Spinal cord (tissue), 10 donors: ENCODE measurements at places on chromosomes 13 and 19.

DNA sequence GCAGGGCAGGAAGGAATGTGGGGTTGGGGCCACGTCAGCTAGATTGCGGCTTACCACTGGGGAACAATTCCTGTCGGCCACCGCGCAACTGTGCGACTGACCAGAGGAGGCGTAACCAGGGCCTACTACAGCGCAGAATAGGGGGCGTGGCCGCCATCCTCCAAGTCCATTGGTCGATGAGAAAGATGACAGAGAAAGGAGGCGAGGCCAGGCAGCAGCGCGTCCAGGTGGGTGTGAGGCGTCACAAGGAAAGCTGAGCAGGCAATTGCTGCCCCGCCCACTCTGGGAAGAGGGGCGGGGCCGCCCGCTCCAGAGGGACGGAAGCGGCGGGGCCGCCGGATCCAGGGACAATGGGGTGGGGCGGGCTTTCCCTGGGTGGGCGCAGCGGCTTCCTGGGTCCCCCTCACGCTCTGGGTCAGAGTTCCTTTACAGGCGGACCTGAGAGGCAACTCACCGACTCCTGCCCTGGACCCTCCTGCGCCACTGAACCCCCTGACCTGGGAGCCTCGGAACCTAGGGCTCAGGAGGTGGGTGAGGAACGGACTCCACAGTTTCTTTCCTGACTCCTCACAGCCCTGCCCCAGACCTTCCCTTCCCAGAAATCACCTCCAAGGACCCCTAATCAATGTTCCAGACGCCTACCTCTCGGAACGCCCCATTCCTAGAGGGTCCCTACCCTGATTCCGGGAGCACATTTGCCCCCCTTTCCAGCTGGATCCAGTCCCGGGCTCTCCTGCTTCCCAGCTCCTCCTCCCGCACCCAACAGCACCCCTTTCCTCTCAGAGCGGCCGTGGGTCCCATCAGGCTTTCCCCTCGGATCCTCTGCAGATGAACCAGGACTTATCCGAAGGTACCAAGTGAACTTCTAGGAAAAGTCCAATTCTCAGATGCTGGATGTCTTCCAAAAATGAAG is 101.5 kb upstream of the ZNF492 start:
- peak; percentile 66 for DNase-seq
- H3K4me1 ChIP-seq, result no peaks in the 10 kb centered on the region
- H3K4me3 ChIP-seq, result peak overlapping the region; percentile 2
- no peaks in the 10 kb centered on the region for H3K27me3 ChIP-seq

- H3K27ac ChIP-seq, result no peak overlapping the region
- H3K4me1 ChIP-seq, result no peaks in the 10 kb centered on the region
- H3K4me3 ChIP-seq, result no peak overlapping the region
- DNase-seq, result no peak
- H3K27me3 ChIP-seq, result no peaks in the 10 kb centered on the region
- H3K36me3 ChIP-seq, result no peaks in the 10 kb centered on the region
These were observed 875.0 kb downstream of the SLITRK1 start for GRCh38 chr13:83007226-83007625.

- peaks cover 11% of the 10 kb centered on the region for H3K4me1 ChIP-seq
- peaks cover 4% of the 10 kb centered on the region for H3K36me3 ChIP-seq
- peak; percentile 79 for DNase-seq
- H3K4me3 ChIP-seq, result no peak overlapping the region
- peaks cover 13% of the 10 kb centered on the region for H3K27me3 ChIP-seq
These were observed 4.6 kb downstream of the TMC4 start for GRCh38 chr19:54168174-54168917.

GRCh38 chr13:77898097-77898496 is 20.5 kb downstream of the EDNRB start:
- DNase-seq, result no peak
- no peaks in the 10 kb centered on the region for H3K27me3 ChIP-seq
- H3K4me3 ChIP-seq, result no peak overlapping the region
- no peaks in the 10 kb centered on the region for H3K4me1 ChIP-seq
- no peaks in the 10 kb centered on the region for H3K36me3 ChIP-seq

- H3K27ac ChIP-seq, result no peak overlapping the region
- DNase-seq, result no peak
- peaks cover 35% of the 10 kb centered on the region for H3K4me1 ChIP-seq
- H3K27me3 ChIP-seq, result no peaks in the 10 kb centered on the region
- H3K36me3 ChIP-seq, result peaks cover 61% of the 10 kb centered on the region
These were observed 46.9 kb downstream of the KLF2 start for GRCh38 chr19:16371540-16371986.

DNA sequence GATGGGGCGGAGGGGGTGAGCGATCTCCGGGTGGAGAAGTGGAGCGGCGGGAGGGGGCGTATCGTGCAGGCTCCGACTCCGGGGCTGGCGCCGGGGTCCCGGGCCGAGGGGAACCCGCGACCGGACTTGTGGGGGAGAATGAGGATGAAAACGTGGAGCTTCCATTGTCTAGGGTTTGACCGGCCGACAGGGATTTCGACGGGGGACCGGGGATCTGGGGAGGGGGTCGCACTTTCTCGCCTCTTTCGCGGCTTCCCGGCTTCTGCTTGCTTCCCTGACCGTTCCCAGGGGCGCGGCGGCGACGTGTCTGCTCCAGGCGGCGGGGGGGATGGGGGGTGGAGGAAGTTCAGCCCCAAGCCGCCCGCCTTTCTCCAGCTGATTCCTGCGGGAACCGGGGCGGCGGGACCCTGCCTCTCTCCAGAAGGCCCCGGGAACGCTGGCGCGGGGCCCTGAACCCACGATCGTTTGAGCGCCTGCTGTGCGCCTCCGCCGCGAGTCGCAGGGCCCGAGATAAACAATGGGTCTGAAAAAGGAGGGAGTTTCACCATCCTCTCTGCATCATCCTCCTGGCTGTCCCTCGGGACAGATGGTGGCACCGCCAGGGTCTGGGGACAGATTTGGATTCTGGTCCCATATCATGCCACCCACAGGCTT is 790 bp downstream of the TPM4 start:
- H3K36me3 ChIP-seq, result peaks cover 6% of the 10 kb centered on the region
- H3K4me3 ChIP-seq, result peak overlapping the region; percentile 70
- peak; percentile 19 for DNase-seq
- H3K4me1 ChIP-seq, result peaks cover 40% of the 10 kb centered on the region
- no peaks in the 10 kb centered on the region for H3K27me3 ChIP-seq

GRCh38 chr19:41528106-41528505 is 47.9 kb upstream of the CEACAM21 start:
- H3K27ac ChIP-seq, result no peak overlapping the region
- no peak overlapping the region for H3K4me3 ChIP-seq

DNA sequence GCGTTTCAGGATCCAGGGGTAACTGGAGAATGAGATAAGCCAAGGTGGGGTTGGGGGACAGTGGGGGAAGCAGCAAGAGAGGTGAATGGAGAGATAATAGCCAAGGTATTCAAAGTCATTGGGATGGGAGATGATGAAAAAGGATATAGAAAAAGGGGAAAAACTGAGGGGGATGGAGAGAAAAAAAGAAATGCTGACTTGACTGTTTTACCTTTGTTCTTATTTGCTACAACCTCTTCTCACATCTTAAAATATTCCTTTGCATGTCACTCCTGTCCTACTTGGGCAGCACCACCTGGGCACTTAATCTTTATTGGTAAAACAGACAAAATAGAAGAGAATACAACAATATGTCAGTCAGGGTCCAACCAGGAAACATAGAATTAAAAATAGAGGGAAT is 56.0 kb upstream of the FNDC3A start:
- H3K36me3 ChIP-seq, result no peaks in the 10 kb centered on the region
- H3K27ac ChIP-seq, result no peak overlapping the region
- DNase-seq, result no peak
- no peaks in the 10 kb centered on the region for H3K4me1 ChIP-seq
- H3K4me3 ChIP-seq, result no peak overlapping the region

DNA sequence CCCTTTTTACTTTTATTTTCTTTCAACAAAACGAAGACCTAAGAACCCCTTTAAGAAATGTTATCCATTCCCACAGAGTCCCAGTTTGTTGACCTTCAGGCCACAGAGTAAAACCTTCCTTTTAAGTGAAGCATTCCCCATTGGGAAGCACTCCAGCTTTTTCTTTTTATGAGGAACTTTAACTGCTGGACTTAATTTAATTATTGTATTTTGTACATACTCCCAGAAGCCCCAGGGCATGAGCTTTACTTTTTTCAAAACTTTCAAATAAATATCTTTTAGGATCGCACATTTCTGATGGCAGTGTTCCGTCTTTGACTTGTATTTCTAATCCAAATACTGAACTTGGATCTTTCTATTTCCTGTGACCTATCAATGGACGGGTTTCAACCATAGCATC is 68.9 kb downstream of the ZIC5 start:
- peaks cover 19% of the 10 kb centered on the region for H3K27me3 ChIP-seq
- DNase-seq, result no peak
- no peak overlapping the region for H3K27ac ChIP-seq
- no peaks in the 10 kb centered on the region for H3K36me3 ChIP-seq
- H3K4me1 ChIP-seq, result no peaks in the 10 kb centered on the region

DNA sequence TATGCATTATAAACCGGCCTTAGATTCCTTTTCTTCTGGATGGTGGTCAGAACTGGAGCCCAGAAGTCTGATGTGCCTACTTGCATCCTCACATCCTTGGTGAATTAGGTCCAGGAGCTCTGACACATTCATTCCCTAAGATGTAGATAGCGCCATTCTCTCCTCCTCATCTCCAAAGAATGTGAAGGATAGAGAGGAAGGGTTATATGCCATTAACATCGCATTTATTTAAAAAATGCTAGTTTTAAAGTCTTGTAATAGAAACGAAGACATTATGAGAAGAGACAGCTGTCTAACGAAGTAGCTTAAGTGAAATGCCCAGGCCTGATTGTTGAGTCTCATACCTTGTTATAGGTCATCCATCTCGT is 9.7 kb downstream of the MBNL2 start:
- no peaks in the 10 kb centered on the region for H3K27me3 ChIP-seq
- peaks cover 8% of the 10 kb centered on the region for H3K4me1 ChIP-seq
- no peak for DNase-seq
- H3K4me3 ChIP-seq, result no peak overlapping the region

DNA sequence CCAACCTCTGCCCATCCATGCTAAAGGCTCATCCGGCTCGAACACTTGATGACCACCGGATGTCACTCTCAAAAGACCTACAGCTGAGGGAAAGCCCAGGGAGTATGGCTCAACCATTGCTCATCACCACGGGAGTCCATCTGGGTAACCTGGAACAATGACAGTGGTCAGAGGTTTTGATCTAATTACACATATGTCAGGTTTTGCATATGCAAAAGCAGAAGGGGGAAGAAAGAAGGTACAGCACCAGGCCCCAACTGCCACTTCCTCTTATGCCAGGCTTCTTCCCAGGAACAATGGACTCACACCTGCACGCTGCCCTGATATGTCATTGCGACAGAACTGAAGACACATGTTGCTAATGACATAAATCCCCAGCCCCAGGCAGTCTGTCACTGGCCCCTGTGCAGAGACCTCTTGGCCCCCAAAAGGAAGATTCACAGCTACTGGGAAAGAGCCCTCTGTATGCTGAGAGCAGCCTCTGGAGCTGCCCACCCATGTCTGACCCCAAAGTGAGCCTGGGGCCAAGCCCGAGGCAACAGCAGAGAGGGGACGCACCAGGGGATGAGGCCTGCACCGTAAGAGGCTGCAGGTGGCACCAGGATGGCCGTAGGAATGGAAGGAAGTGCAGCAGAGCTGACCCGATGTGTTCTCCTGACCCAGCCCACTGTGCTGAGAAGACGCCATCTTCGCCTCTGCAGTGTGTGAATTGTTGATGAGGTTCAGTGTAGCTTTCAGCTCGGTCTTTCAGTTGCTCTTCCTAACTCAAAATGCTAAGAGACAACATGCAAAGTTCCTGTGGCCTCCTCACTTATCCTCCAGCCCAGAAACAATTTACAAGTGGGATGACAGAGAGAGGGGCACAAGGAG is 26.3 kb downstream of the EPS15L1 start:
- peaks cover 37% of the 10 kb centered on the region for H3K4me1 ChIP-seq
- no peak overlapping the region for H3K4me3 ChIP-seq
- no peak for DNase-seq
- no peaks in the 10 kb centered on the region for H3K27me3 ChIP-seq
- peaks cover 23% of the 10 kb centered on the region for H3K36me3 ChIP-seq

- H3K27ac ChIP-seq, result no peak overlapping the region
- no peak for DNase-seq
- H3K27me3 ChIP-seq, result no peaks in the 10 kb centered on the region
These were observed 76.0 kb downstream of the KCTD15 start for GRCh38 chr19:33872445-33873320.

DNA sequence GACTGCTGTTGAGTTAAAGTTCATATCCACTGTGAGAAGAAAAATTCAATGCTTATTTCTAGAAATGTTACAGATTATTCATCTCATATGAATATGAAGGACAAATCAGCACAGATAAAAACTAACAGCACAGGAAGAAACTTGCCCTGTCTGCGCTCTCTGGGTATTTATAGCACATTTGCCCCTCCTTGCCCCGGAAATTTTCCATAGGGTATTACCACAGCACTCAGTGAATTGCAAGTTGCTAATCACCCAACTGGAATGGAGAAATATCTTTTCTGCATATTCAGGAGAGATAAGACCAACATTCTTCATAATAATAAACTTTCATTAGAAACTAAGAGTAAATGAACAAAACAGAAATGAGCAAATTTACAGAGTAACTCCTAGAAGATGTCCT is 318.0 kb upstream of the KLF12 start:
- H3K27ac ChIP-seq, result no peak overlapping the region
- no peaks in the 10 kb centered on the region for H3K4me1 ChIP-seq
- H3K27me3 ChIP-seq, result no peaks in the 10 kb centered on the region
- H3K36me3 ChIP-seq, result no peaks in the 10 kb centered on the region

- no peak for DNase-seq
- no peak overlapping the region for H3K4me3 ChIP-seq
- H3K36me3 ChIP-seq, result no peaks in the 10 kb centered on the region
- H3K4me1 ChIP-seq, result peaks cover 41% of the 10 kb centered on the region
These were observed 39.3 kb downstream of the MBNL2 start for GRCh38 chr13:97261254-97262005.

GRCh38 chr19:2768365-2769132 is 14.5 kb downstream of the SGTA start:
- no peak overlapping the region for H3K4me3 ChIP-seq
- H3K4me1 ChIP-seq, result peaks cover 7% of the 10 kb centered on the region

DNA sequence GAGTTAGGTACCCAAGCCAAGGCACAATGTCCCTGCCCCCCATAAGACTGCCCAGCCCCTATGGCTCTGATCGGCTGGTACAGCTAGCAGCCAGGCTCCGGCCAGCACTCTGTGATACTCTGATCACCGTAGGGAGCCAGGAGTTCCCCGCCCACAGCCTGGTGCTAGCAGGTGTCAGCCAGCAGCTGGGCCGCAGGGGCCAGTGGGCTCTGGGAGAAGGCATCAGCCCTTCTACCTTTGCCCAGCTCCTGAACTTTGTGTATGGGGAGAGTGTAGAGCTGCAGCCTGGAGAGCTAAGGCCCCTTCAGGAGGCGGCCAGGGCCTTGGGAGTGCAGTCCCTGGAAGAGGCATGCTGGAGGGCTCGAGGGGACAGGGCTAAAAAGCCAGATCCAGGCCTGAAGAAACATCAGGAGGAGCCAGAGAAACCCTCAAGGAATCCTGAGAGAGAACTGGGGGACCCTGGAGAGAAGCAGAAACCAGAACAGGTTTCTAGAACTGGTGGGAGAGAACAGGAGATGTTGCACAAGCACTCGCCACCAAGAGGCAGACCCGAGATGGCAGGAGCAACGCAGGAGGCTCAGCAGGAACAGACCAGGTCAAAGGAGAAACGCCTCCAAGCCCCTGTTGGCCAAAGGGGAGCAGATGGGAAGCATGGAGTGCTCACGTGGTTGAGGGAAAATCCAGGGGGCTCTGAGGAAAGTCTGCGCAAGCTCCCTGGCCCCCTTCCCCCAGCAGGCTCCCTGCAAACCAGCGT is 3.0 kb upstream of the KMT2B start:
- no peak overlapping the region for H3K4me3 ChIP-seq
- no peak overlapping the region for H3K27ac ChIP-seq
- H3K27me3 ChIP-seq, result no peaks in the 10 kb centered on the region

GRCh38 chr19:43504426-43505185 is at the start of gene PHLDB3:
TSS of gene PHLDB3 (minus strand) at chr19:43504746. CDS start at chr19:43504118, 628 bp downstream.
- H3K4me3 ChIP-seq, result peak within 1 kb of the TSS; percentile 76
- DNase-seq, result no peak
- peaks cover 6% of the 10 kb centered on the region for H3K27me3 ChIP-seq
- peak within 1 kb of the TSS; percentile 82 for H3K27ac ChIP-seq
- H3K36me3 ChIP-seq, result peaks cover 19% of the 10 kb centered on the region
- peaks cover 32% of the 10 kb centered on the region for H3K4me1 ChIP-seq
